H9 (cell line): ENCODE measurements at places on chromosomes 7 and 10.

GRCh38 chr7:14457568-14458453 is 444.7 kb downstream of the DGKB start:
- DNase-seq = peak; percentile 55

DNA sequence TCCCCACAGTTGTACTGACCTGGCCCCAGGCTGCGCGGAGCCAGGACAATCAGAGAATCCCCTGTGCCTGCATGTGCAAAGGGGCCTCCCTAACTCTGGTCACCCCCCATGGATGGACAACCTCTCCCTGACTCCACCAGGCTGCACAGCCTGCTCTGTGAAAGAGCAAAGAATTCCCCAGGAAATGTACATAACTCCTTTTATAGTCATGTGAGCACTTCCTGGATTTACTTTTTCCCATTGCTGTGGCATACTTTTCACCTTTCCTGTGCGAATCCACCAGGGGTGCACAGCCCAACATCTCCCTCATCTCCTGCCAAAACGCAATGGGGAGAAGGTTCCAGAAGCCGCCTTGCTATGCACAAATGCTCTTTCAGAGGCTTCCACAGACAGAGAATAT is 27.9 kb downstream of the FGFR2 start:
- no peak for DNase-seq

- no peak for DNase-seq
These were observed 42.8 kb downstream of the HERPUD2 start for GRCh38 chr7:35652124-35652523.

- DNase-seq = no peak
These were observed 59.9 kb downstream of the CACUL1 start for GRCh38 chr10:118694848-118695247.

GRCh38 chr7:155190688-155191087 is 107.0 kb upstream of the INSIG1 start:
- DNase-seq = peak; percentile 68

GRCh38 chr7:66198956-66199355 is 6.2 kb upstream of the TPST1 start:
- no peak for DNase-seq

GRCh38 chr7:68694656-68695055 is 903.6 kb upstream of the AUTS2 start:
- no peak for DNase-seq

GRCh38 chr7:68247571-68247970 is 1250.9 kb downstream of the TYW1 start:
- no peak for DNase-seq

DNA sequence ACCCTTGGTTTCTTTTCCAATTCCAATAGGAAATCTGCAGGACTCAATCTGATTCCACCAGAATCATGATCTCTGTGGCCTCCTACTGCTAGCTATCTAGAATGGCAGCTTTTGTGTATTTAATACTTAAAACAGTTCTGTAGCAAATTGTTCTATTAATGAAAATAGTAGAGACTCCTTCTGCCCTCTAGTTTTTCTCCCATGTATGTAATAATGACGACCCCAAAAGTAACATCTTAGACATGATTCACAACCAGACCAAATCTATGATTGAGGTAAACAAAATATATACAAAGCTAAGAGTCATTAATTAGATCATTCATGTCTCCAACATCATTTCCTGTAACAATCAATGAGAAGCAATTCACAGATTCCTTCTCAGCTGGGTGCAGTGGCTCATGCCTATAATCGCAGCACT is 259.1 kb upstream of the MKLN1 start:
- DNase-seq = no peak

DNA sequence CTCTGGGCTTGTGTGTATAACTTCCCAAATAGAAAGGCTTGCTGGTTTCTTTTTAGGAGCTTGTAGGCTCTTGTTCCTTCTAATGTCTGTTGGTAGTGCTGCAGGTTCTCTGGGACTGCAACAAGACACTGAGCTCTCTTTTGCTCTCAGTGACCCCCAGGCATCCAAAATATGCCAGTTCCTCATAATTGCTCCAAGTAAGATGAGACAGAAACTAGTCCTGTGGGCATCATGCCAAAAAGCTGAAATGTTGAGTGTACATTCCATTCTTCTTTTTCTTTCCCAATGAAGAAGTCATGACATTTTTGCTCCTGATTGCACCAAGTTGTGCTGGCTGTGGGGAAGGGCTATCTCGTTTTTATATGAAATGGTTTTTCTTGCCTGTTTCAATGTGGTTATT is 7.1 kb upstream of the BTBD16 start:
- DNase-seq = no peak
